ENCODE measurements at places on chromosomes 5 and 9.

- no peak for DNase-seq
Measured at GRCh38 chr5:65778126-65778525, 56.1 kb downstream of the NLN start.

DNA sequence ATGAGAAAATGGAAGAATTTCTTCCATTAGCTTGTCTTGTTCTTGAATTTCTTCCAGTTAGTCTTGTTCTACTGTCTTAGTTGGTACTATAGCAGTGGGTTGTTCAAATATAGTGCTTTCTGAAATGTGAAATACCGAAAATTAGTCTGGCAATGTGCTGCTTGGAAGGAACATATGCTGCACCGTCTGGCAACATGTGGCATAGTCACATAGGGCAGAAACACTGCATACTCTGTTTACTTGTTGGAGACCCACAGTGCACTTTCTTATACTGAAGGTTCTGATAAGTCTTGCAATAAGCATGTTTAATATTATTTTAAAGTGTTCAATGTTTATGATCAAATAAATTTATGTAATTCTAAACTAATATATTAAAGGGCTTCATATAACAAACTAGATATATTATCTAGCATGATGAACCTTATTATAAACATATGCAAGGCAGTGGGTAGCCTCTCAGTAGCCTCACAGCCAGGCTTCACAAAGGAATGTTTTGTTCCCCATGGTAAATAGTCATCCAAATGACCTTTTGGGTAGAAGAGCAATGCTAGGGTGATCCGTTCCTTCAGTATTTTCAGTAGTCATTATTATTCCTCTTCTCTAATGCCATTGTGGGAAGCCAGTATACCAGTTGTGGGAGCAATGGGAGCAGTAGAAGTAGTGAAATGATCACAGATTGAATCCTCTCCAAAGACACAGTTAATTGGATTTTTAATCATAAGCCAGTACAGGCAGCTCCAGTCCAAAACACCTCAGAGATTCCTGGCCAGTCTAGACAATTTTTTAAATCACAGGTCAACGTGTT, 1106.7 kb downstream of the DTWD2 start:
- no peak for DNase-seq

GRCh38 chr9:14014218-14014617, 299.7 kb downstream of the NFIB start:
- DNase-seq, result no peak

DNA sequence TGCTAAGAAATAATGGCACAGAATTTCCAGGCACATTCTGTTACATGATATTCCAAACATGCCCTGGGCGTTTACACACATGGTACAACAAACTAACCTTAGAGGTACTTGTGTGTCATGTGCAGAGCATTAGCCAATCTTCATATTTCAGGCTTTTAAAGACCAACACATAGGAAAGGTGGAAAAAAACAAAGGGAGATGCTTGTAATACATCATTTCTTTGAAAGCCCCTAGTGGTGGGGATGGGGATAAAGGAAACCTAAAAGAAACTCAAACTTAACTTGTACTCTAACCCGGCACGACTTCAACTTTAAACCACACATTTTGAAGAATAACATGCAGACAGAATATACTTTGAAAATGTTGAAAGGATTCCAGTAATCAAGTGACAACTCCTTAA, 133.6 kb downstream of the PTPRD start:
- no peak for DNase-seq

DNA sequence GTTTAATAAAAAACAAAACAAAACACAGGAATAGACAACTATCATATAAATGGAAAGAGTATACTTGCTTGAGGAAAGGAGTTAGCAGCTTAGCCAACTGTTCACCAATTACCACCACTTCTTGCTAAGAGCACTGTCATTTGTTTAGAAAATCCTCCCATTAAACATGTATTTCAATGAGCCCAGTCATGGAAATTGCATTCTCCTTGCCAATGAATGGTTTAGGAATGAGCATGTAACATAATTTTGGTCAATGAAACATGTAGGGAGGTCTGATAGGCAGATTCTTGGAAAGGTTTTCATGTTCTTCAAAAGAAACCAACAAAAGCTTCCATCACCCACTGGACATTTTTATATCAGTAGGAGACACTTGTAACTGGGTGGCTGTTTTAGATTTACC, 502.8 kb upstream of the PAPPA start:
- DNase-seq, result no peak

DNA sequence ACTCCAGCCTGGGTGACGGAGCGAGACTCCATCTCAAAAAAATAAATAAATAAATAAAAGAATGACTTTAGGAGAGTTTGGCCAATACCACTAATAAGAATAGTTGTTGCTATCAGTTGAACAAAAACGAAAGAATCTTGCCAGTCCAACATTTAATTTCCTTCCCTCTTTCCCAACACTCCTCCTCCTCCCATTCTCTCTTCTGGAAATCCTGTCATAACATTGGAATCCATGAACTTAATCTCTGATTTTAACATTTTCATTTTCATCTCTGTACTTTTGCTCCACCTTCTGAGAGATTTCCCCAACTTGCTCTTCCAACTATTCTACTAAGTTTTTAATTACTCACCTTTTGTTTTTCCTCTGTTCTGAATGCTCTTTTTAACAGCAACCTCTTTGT, 42.8 kb upstream of the CDK20 start:
- no peak for DNase-seq

GRCh38 chr9:100459963-100460362, 13.0 kb upstream of the TMEFF1 start:
- no peak for DNase-seq

DNA sequence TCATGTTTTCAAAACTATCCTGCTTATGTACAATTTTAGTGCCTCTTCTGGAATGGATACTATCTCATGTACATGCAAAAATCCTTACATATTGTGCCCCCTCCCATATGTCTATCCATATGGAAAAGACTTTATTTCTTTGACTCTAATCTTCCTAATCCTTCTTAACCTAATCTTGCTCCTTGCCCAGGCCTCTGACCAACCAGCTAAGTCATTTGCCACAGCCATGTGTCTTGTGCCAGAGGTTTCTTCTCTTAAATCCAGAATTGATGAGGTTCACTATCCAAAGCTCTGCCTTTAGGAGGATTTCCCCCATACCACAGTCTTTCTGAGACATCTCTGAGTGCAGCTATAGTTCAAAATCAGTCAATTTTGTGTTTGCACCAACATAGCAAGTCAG, 68.9 kb upstream of the RNF180 start:
- DNase-seq, result no peak

DNA sequence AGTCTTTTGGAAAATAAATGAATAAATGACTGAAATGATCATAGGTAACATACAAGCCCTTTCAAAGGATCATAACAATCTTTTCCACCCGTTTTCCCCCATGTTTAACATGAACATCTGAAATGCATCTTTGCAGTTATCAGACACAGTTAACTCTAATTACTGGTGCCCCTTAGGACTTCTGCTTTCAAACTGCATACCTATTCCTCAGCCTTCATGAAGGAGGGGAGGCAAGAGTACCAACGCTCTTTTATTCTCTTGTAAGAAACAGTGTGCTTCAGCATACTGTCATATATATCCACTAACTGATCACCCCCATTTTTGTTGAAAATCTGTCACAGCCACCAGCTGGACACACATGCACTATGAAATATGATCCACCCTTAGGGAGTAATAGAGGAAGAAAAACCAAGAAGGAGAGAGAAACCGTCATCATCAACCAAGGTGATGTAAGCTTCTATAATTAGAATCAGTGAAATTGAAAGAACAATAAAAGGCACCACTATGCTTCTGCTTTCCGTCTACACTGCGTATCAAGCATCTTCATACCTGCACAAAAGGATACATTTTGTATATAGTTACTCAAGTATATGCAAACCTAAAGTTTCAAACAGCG, 98.7 kb downstream of the RAPGEF6 start:
- DNase-seq, result peak; percentile 20

DNA sequence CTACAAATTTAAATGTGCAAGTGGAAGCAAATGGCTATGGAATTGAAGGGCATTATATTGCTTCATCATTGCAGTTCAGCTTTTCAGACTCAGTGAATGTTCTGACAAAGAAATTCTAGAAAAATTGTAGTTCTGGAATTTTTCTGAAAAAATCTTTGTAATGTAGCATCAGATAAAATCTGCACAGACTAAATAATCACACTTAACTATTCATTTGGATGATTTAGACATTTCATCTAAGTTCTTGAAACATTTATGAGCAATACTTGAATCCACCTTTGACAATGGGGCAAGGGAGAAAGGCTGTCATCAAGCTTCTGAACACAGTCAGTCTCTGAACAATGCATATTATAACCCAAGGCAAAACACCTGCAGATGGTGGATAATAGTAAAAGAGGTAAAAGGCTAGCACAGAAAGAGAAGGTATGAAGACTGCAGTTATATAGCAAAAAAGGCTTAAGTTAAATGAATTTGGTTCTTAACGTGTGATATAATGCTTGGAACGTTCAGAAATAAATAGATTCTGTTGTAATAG, 1352.0 kb upstream of the NUDT12 start:
- no peak for DNase-seq

DNA sequence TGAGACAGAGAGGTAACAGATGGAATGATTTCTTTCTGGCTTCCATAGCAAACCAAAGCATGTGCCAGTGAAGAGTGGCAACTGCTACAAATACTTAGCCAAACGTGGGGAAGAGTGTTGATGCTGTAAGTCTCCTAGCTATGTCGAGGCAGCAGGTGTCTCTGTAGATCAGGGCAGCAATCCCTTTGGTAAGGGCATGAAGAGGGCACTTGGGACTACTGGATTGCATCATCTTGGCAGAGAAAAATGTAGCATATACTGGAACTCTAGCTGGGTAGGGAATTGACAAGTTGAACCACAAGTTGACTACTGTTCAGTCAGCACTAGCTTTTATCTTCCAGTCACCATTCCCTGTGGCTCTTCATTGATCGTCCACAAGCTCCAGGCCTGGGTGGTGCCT, 75.8 kb downstream of the GHR start:
- no peak for DNase-seq

DNA sequence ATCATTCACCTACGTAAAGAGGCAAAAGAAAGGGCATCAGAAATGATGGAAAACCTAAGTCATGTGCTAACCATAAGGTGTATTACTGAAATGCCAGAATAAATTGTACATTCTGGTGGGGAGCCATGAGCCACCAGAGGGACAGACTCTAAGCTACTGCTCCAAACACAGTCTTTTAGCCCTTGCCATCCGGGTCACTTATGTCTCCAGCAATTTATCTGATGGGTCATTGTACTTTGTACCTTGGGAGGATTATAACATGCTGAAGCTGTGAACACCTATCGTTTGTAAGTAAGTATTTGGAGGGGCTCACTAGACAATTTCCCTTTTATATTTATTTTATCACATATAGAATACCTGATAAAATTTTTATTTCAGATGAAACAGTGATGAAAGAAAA, 495.1 kb downstream of the KIF4B start:
- no peak for DNase-seq

- DNase-seq, result no peak
Measured at GRCh38 chr5:40983781-40984180, 74.5 kb downstream of the C7 start.

GRCh38 chr9:136761545-136761981, 2.8 kb downstream of the LCN15 start:
- no peak for DNase-seq

- DNase-seq, result peak; percentile 43
Measured at GRCh38 chr5:59293700-59294099, 599.8 kb downstream of the PDE4D start.

GRCh38 chr9:130869250-130869649, 27.4 kb downstream of the QRFP start:
- DNase-seq, result no peak

- no peak for DNase-seq
Measured at GRCh38 chr9:105205787-105206495, 38.5 kb upstream of the SLC44A1 start.

GRCh38 chr5:60688980-60689379, 11.0 kb downstream of the DEPDC1B start:
- no peak for DNase-seq

GRCh38 chr5:160315968-160316367, 3.6 kb upstream of the CCNJL start:
- DNase-seq, result no peak

- no peak for DNase-seq
Measured at GRCh38 chr9:37582548-37583157, 6.5 kb upstream of the FBXO10 start.

DNA sequence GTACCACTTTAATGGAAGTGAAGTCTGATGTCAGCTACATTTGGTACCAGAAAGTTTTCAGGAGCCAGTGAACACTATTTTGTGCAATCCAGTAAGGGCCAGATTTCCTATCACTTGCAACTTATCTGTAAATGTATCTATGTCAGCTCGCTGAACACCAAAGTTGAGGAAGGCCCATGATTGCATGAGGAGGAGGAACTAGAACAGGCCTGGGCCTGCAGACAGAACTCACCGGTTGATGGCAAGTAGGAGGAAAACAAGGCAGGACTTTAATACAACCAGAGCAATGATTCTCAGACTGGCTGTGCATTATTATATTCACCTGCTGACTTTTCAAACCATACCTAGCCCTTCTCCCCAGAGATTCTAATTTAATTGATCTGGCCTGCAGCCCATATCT, 540.2 kb downstream of the CETN3 start:
- no peak for DNase-seq

DNA sequence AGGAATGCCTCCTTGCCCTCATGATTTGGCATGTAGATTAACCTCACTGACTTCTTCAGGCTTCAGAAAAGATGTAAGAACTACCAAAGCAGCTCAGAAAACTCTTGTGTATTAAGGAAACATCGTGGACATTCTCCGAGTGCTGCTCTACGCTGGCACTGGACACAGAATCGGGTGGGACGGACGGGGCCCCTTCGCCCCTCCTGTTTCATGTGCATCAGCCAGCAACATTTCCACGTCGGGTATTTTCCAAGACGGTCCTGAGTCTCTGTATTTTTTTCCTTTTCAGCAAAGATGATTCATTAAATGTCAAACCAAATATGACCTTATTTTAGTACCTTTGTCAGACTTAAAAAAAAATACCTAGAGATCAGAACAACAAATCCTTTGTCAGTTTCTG, 583.6 kb downstream of the CCDC171 start:
- DNase-seq, result no peak

DNA sequence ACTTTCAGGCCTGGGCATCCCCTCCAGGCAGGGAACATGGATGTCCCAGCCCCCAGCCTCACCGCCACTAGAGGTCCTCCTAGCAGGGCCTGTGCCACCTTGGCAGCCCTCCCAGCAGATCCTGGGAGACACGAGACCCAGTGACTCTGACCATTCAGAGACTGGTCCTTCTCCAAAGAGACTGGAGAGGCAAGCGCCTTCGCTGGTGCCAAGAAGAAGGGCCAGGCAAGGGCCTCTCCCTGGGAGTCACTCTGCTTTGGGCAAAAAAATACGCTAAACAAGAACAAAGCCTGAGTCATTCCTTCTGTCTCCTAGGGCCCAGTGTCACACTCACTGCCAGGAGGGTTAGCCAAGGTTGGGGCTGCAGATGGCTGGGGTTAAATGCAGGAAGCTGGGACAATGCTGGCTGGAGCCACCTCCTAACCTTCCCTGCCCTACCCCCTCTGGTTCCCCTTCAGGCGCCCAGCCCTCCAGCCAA, 35.3 kb upstream of the SMIM23 start:
- peak; percentile 25 for DNase-seq
